ENCODE measurements at places on chromosomes 12 and 14. TPM values are rescaled to one million over a fixed set of nuclear protein-coding genes. Genes with fewer than 3 reads are reported as not detected.

DNA sequence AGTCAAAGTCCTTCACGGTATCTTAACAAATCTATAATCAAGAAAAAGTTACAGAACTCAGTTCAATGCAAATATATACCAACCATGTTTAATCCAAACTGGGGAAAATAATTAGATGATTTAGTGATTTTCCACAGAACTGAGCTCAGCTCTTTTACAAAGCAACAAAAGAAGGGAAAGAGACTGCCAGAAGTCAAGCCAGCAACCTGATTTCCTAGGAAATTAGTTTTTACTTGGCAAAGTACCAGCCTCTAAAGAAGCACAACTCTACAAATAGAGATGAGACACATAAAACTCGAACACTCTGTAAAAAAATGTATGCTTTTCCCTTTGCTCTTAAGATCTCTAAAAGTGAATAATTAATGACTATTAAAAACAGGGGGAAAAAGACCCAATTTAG is 19.4 kb downstream of the NUMB start:
- DNase-seq: no peak

GRCh38 chr14:24143511-24143910 is 2.1 kb upstream of the EMC9 start:
- no peak for DNase-seq

DNA sequence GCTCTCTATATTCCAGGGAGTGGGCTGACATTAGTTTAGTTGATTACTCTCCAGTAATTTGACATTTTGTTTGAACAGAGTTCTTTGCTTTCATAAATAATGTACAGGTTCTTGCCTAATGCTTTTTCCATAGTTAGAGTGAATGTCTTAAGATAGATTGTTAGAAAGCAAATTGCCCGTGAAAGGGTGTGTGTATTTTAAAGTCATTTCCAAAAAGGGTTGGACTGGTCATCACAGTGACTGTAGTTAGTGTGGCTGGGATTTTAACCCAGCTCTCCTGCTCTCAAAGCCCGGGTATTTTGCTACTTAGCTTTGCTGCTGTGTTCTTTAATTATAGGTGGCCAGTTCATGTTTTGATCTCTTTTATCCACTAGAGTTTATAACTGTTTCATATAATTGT is 74.2 kb downstream of the DNAH10 start:
- no peak for DNase-seq

DNA sequence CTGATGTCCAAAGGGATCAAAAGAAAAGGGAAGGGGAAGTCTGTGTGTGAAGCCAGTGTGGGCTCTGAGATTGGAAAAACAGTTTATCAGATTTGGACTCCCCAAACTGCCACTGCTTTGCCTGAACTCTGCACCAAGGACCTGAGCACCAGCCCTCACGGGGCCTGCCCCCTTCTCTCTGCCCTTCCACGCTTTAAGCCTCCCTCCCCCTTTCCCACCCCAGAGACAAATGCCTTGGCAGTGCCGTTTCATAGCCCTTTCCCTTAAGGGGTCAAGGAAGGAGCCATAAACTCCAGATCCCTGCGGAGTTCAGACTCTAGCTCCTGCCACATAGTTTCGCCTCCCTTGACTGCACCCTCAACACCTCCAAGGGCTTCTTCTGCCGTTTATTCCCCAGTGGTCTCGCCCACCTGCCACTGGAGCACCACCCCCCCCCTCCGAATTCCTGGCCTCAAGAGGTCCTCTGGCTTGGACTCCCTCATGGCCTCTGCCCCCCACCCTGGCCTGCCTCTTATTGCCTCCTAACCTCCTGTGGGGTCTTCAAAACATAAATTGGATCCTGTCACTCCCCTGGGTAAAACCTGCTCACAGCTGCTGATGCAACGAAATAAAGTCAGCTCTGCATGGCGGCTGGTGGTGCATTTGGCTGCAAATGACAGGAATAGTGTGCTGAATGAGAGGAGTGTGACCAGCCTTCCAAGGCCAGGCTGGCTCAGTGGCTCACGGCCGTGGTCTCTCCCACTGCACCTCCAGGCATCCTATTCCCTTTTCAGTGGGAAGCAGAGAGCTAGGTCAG is 18.8 kb downstream of the SLC25A29 start:
- DNase-seq: no peak

The ANG gene
- total RNA-seq: 9.2 TPM

The TAS2R50 gene
- not detected for total RNA-seq

The MGP gene
- 42.8 TPM for total RNA-seq

The CLEC2B gene
- total RNA-seq: 32.7 TPM

The GPR132 gene
- total RNA-seq: not detected

GRCh38 chr14:98270201-98270600 is 1001.8 kb downstream of the BCL11B start:
- no peak for DNase-seq

The HCAR3 gene
- total RNA-seq: not detected

- DNase-seq: no peak
These were observed 193.5 kb upstream of the CNOT2 start for GRCh38 chr12:70049596-70050360.

All from H4 (cell line).